ENCODE measurements at places on chromosomes 16 and 17. TPM values are rescaled to one million over a fixed set of nuclear protein-coding genes. Genes with fewer than 3 reads are reported as not detected.

GRCh38 chr17:66966704-66967418, 2.4 kb downstream of the CACNG4 start:
- DNase-seq = no peak

DNA sequence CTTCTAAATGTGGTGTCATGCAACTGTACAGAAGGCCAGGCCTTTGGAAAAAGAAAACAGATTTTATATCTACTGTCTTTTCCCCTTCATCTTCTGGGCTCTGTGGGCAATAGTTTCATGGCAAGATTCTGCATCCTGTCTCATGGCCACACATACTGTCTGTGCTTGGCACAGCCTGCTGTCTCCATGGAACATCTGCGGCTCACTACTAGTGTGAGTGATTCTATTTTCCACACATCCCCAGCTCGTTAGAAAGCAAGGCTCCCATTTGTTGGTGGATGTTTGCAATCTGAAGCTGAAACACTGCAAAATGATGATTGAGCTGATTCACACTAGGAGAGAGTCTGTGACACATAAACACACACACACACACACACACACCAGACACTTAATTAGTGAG, 32.4 kb downstream of the CACNG3 start:
- no peak for DNase-seq

DNA sequence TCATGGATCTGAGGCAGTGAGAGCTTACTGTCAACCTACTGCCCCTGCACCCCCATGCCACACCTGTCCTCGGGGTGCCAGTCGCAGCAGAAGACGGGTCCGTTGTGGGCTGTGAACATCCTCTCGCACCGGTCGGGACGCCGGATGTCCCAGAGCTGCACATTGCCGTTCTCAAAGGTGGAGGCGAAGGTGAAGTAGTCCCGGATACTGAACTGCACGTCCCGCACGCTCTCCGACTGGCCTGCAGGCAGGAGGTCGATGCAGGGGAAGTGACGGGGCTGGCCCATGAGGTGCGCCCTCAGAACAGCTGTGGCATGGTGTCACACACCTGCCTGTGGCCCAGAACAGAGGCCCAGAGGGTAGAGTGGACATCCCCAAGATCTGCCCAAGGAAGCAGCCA, 2.7 kb downstream of the WDR24 start:
- DNase-seq = no peak

Gene CLEC10A
- not detected for total RNA-seq

Data from activated T-cell treated with anti-CD3 and anti-CD28 coated beads, Interleukin-2, amount 50 U/mL, for 4 hours (primary cell).